PC-9 (cell line): ENCODE measurements at places on chromosomes 5 and 9.

DNA sequence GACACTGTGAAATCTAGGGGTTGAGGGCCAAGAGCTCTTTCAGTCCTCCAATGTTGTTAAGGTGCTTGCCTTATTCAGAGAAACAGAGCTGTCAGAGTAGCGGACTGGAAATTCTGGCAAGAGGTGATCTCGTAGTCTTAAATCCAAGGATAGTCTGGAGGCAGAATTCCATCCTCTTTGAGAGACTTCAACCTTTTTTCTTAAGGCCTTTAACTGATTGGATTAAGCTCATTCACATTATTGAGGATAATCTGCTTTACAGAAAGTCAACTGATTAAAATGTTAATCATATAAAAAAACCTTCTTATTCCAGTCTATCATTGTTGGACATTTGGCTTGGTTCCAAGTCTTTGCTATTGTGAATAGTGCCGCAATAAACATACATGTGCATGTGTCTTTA is 243.1 kb upstream of the COX7C start:
- no peak for DNase-seq

DNA sequence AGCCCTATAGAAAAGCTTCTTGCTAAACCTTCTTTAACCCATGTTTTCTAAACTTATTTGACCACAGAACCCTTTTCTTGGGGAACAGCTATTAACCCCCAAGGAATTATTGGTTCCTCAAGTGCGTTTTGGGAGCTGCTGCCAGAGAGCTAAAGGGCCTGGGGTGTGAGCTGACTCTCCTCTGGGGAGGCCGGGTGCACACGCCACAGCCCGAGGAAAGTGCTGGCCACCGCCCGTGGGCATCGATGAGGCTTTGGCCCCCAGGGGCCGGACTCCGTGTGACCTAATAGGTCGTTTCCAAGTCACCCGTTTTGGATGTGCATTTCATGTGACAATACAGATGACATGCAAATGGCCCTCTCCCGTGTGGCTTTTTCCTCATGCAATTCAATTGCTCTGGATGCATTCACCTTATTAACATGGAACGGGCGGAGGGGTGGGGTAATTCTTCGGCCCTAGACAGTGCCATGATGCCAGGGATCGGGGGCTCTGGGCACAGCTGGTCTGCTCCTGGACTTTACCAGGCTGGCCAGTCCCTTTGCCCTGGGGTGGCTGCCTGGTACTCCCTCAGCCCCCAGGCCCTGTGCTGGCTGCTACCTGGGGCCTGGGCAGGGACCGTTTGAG is 19.5 kb downstream of the PLPP7 start:
- DNase-seq = no peak

- DNase-seq = no peak
These were observed 106.3 kb upstream of the SSBP2 start for GRCh38 chr5:81856948-81857928.

DNA sequence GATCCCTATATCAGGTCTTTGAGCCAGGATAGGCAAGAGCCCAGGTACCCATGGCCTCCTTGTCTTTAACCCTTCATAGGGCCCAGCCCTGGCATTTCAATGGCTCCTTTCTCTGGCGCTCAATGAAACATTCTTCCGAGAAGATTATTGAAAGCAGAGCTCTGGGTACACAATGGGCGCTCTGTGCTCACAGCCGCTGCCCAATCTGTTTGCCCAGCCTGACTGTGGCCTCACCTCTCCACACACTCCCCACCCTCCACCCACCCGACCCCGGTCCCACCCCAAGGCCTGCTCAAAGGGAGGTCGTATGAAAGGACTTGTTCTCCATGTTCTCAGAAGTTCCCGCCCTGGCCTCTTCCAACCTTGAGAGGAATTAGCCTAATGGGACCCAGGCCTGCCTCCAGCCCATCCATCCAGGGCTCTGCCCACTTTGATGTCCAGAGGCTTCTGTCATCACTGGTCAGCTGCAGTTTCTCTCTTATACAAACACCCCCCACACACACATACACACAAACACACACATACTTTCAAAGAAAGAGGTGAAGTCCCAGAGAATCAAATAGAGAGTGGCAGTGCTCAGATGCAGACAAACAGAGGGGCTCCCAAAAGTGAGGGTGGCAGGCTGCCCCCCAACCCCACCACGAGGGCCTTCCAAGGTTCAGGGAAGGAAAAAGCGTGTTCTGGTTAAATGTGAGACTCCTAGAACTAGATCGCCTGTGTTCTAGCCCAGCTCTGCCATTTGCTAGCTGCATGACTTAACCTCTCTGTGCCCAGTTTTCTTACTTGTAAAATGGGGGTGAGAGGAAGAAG is 5.1 kb upstream of the ARSI start:
- DNase-seq = no peak

GRCh38 chr5:37723162-37723961 is 116.5 kb downstream of the GDNF start:
- DNase-seq = no peak

DNA sequence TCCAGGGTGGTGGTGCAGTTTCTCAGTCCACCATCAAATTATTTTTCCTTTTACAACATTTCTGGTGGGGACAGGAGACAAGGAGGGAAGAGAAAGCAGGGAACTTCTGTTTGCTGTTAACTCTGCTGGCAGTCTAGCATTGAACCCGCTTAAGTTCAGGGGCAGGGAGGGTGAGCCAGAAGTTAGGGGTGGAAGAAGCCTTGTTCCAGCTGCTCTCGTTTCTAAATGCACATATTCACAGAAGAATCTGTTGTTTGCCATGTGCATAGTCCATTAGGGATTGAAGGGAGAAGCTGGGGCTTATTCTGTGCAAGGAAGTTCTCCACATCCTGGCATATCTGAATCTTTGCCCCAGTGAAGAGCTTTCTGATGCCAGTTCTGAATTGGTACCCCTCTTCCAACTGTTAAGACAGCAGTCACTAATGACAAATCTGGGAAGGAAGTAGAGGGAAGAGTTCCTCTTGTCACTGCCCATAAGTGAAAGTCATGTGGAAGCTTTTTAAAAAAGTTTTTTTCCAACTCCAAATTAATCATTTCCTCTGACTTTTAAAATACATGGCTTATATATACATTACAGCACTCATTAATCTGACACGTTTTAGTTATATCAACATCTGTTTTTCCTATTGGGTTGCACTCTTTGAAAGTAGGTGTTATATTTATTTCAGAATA is 32.6 kb upstream of the ACOT12 start:
- no peak for DNase-seq

DNA sequence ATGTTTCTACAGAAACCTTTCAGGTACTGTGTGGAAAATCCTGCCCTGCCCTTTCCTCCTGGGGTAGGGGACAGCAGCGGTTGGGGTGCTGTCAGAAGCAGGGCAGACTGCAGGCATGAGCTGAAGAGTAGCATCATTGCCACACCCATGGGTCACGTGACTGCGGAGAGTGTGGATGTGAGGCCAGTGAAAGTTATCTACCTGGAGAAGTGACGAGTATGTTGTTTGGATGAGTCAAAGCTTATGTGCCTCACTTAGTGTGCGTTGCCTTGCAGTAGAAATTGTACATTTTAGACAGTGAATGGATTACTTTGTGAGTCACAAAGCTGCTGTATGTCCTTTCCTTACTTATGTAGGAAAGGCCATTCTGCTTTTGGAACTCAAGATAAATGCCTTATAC is 21.7 kb upstream of the ACTBL2 start:
- DNase-seq = no peak

GRCh38 chr5:160545832-160546231 is 124.2 kb downstream of the PTTG1 start:
- DNase-seq = no peak

- DNase-seq = no peak
These were observed 100.9 kb upstream of the IL6ST start for GRCh38 chr5:56095579-56096102.

DNA sequence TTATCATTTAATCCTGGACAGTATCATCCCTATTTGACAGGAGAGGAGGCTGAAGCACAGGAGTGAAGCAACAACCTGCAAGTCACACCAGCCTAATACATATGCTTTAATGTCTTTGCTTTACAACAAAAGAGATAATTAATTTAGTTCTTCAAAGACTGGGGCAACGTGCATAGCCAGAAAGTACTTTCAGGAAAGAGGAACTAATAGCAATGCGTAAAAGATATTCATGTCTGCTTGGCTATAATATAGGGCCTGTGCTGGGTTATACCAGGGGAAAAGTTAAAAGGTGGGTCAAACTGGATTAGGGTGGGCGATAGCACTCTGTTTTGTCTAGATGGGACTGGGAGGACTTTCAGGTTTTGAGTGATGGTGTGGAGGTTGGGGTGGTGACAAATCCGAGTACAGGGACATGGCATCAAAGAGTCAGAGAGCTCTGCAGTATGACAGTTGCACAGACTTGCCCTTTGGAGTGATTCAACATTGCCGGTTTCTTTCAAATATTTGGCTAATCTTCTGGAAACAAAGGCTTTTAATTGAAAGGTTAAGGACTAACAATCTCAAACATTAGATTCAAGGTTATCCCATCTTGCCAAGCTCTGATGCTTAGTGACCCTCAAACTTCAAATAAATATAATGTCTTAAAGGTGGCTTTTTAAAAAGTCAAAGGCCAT is 11.9 kb downstream of the DAB2 start:
- DNase-seq = no peak

DNA sequence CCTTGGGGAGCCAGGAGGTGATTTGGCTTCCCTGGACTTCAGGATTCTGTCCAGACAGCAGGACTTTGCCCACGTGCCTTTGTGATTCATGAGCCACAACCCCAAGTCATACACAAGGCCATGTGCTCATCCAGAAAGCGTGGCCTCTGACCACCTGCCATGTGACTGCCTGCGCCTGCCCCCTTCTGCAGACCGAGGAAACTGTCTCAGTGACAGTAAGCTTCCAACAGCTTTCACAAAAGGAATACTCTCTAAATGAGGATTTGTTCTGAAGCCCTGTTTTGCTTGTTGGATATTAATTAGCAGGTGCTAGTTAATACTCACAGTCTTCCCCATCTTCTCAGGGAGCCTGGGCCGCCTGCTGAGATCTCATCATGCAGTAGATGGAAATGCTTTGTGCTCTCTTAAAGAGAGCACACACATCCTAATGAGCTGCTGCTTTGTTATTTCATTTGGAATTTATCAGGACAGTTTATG is 36.9 kb upstream of the ANGPTL2 start:
- no peak for DNase-seq

DNA sequence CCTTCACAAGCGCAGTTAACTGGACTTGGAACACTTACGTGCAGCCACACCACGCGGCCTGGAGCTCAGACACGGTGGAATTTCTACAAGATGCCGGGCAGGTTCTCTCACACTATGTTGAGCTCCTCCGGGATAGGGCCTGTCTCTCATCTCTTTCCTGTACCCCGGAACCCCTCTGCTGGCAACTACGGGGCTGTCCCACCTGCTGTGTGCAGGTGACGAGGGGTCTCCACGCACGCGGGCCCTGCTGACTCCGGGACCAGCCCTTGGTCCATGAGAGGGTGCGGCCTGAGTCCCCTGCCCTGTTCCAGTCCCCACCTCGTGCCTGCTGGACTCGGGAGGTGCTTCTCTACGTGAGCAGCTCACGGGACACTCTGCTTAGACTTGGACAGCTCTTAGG is 40.1 kb downstream of the SLC6A3 start:
- DNase-seq = no peak

- DNase-seq = no peak
These were observed 469.0 kb upstream of the MEF2C start for GRCh38 chr5:89351975-89352374.

DNA sequence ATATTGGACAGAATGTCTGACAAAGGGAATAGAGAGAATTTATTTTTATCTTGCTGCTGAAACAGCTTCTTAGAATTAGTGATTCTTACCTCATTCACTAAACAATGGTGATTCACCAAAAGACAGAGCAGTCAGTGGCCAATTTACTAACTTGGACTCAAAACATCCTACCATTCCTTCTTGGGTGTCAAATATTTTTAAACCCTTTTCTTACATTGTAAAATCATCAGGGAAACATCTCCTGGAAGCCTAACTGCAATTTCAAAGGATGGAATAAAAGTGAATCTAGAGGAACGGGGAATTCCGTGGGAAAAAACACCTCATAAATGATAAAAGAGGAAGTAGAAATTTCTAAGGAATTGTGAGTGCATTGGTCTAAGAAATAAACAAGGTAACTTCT is 97.7 kb downstream of the LHFPL2 start:
- no peak for DNase-seq

DNA sequence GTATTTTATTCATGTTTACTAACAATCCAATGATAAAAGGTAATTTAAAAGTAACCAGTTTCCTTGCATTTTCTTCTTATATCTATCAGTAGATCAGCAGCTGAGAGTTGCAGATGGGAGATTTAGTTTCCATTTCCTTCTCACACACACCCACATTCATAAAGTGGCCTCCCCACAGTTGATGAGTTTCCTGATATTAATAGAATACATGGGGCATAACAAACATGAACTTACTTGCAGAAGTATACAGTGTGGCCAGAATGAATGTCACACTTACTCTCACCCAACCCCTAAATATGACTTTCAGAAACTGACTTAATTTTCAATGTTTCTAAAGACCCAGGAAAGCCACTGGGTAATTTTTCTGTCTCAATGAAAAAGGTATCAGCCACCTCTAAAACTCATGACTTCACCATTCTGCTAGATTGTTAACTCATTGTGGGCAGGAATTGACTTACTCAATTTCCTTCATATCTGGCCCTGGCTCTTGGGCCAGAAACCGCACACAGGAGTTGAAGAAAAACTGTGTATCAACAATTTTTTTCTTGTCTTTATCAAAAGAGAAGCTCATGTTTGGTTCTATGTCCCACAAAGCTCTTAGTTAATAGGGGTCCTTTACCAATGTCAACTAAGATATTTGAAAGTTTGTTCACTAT is 63.5 kb upstream of the OSMR start:
- no peak for DNase-seq

- DNase-seq = no peak
These were observed 84.7 kb upstream of the SLCO6A1 start for GRCh38 chr5:102583276-102584124.

DNA sequence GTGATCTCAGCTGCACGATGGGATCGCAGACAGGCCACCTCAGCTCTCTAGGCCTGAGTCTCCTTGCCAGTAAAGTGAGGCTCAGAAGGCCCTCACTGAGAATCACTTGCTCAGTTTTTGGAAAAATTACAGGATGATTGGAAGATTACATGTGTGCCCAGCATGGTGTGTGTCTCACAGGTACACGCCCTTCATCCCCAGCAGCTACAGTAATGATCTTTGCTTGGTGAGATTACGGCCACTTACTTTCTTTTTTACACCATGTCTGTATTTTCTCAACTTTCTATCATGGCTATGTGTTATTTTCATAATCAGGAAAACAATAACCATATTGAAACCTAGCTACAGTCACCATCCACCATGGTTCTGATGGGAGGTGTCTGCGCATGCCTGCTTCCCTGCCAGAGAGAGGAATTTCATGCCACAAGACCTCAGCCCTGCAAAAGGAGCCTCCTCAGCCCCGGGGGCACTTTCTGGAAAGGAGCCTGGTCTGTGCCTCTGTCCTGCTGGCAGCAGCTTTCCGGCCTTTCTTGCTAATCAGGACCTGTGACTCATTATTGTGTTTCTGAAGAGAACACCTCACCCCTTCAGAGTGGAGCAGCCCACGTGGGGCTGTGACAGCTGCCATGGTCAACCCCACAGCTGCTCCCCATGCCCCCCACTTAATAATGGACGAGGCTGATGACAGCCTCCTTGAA is 64.2 kb upstream of the OLFM1 start:
- no peak for DNase-seq
